ENCODE measurements at places on chromosomes 11 and 22.

DNA sequence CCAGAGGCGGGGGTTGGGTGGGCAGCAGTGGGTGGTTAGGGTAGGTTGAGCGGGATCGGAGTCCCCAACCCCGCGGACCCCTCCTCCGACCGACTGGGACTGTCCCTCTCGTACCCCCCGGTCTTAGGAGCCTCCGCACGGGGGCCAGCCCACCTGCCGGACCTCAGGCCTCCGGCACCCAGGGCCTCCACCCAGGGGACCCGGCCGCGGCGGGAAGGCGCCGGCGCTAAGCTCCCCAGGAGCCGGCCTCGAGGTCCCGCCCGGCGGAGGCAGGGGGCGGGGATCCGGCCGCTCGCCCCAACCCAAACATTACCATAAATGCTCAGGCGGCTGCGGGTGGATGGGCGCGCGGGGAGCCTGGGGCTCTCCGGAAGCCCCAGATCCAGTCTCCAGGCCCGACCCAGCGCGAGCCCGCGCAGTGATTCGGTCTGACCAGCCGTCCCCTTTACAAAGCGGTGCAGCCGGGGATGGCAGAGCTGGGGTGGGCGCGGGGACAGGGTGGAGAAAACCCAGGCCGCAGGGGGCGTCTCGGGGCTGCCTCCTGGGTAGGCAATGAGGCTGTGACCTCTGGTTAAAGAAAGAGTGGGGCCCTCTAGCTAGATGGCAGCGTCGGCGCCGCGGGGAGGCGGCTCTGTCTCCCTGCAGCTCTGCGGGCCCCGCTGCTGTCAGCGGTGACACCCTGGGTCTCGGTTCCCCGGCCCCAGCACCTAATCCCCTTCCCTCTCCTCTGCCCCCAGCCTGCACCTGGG, 4.0 kb upstream of the MCAM start:
- no peak for DNase-seq

GRCh38 chr11:131392528-131393255, 22.3 kb downstream of the NTM start:
- DNase-seq: no peak

DNA sequence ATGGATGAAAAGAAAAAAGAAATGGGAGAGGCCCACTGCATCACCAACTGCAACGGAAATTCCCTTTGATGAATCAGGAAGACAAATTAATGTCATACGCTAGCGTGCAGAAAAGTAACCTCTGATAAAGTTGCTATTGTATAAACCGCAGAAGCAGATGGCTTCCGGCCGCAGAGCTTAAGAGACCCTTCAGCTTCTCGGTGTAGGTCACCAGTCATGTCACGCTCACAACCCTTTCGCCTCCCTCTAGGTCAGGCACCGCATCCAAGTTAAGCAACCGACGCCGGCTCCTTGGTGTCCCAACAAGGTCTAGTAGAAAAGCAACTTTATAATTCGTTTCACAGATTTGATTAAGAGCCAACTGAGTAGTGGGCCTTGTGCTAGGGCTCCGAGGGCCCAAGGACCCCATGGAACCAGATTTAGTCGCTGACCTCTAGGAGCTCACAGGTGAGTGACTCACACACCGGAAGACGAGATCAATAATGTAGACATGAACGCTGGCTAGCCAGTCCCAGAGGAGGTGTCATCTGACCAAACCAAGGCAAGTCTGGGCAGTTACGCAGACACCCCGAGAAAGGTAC, 1.2 kb upstream of the ZFP91 start:
- peak; percentile 29 for DNase-seq

DNA sequence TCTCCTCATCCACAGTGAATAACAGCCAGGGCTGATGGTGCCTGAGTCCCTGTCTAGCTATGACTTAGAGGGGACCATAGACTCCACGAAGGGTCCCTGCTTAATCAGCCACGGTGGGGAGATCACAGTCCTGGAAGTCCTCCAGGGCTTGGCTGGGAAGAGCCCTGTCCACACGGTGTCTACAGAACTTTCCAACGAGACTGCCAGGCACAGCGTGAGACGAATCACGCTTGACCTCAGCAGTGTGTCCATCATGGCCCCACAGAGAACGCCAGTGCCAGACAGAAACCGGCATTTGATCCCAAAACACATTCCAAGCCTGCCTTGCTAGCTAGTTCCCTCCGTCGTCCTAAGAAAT, 143.4 kb downstream of the CRYBB2 start:
- DNase-seq: no peak

GRCh38 chr11:45599161-45599943, 66.1 kb downstream of the CHST1 start:
- DNase-seq: no peak

- no peak for DNase-seq
Measured at GRCh38 chr11:2687782-2688191, 12.0 kb downstream of the KCNQ1OT1 start.

GRCh38 chr22:47390026-47390970, 627.8 kb downstream of the TBC1D22A start:
- DNase-seq: no peak

GRCh38 chr11:121890377-121890776, 225.6 kb downstream of the BLID start:
- no peak for DNase-seq

- no peak for DNase-seq
Measured at GRCh38 chr22:37180531-37181231, 7.4 kb downstream of the C1QTNF6 start.

DNA sequence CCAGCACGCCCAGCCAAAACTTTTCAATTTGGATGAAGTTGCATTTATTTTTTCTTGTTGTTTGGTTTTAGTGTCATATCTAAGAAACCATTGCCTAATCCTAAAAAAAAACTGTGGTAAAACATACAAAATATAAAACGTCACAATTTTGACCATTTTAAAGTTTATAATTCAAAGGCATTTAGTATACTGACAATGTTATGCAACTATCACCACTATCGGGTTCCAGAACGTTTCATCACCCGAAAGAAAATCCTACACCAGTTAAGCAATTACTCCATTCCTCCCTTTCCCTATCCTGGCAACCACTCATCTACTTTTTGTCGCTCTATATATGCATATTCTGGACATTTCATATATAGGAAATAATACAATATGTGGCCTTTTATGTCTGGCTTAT, 30.5 kb upstream of the PHOX2A start:
- DNase-seq: no peak

- DNase-seq: no peak
Measured at GRCh38 chr11:65380460-65381119, 1.9 kb downstream of the SLC25A45 start.

GRCh38 chr11:119481021-119481666, 58.2 kb upstream of the THY1 start:
- DNase-seq: peak; percentile 63

DNA sequence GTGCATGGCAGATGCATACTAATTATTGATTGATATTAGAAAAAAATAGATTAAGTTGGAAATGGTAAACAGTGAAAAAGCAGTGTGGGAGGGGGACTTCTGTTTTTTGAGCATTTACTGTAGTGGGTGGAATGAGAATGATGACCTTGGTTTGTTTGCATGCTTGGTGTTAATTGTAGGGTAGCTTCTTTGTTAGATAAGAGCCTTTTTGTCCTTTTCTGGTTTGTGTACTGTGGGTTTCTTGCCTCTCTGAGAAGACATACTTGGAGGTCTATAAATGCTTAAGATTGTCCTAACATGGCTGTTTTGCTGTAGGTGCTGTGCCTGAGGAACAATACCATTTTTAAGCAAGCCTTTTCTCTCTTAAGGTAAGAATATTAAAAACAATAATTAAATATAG, 17.0 kb downstream of the MRPL48 start:
- no peak for DNase-seq

GRCh38 chr11:112801025-112801816, 160.0 kb upstream of the NCAM1 start:
- DNase-seq: no peak

GRCh38 chr11:19458231-19458630, 217.5 kb upstream of the E2F8 start:
- DNase-seq: no peak

DNA sequence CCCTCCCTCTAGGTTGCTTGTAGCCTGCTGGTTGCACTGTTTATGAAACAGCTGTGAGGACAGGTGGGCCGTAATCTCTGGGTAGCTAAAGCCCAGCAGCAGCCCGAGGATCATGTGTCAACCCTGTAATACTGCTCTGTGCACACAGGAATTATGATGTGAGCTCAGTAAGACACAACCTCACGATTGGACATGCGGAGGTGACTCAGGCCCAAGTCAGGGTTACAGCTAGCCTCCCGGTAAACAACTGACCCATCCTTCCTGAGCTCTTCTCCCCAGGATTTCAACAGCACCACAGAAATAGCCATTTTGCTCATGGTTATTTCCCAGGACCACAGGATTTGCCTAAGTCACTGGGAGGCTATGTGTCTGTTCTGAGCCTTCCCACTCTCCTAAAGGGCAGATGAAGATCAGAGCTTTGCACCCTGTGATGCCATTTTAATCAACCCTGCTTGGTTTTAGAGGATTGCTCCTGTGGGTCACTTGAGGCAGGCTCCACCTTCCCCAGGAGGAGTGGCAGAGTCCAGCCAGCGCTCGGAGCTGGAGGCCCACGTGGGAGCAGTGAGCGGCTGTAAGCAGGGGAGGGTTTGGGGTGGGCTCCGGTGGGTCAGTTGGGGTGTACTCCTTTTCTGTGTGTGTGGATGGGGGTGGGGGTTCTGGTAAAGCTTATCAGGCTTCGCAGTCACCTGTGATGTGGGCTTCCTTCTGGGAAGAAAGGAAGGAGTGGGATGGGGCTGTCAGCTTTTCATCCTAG, at the start of gene AMPD3:
TSS of gene AMPD3 (plus strand) at position 387 of the 754 bp plus-strand sequence. CDS start 6,256 bp downstream, outside the sequence.
- DNase-seq: no peak

- no peak for DNase-seq
Measured at GRCh38 chr11:67119585-67120391, 725 bp downstream of the KDM2A start.

GRCh38 chr11:88193278-88193677, 18.0 kb upstream of the RAB38 start:
- no peak for DNase-seq

- DNase-seq: no peak
Measured at GRCh38 chr11:130435671-130436070, 7.3 kb upstream of the ADAMTS8 start.

GRCh38 chr22:26884921-26885320, 227.5 kb downstream of the MIAT start:
- DNase-seq: peak; percentile 38

- no peak for DNase-seq
Measured at GRCh38 chr22:25996669-25997068, 172.6 kb upstream of the SEZ6L start.

- no peak for DNase-seq
Measured at GRCh38 chr11:62898027-62898426, 17.3 kb downstream of the SLC3A2 start.

DNA sequence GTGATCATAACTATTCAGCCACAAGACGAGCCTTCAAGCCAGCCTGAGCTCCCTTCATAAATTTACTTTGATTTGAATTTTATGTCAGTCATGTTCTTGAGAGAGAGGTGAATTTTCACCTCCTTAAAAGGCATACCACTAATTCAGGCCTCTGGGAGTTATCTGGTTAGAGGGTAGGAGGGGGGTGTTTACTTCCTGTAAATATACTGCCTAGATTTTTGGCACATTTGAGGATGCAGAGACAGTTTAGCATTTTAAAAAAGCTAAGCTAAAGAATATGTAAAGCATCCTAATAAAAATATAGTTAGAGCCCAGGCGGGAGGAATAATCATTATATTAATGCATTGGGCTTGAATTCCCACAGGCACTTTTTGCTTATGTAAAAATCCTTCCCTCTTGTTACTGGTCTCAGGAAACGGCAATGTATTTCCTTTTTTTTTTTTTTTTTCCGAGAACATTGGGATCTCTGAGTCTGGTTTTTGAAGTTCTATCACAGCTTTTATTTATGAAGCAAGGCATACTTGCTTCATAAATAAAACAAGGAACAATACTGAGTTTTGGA, 116.5 kb downstream of the CSNK2A3 start:
- DNase-seq: no peak

DNA sequence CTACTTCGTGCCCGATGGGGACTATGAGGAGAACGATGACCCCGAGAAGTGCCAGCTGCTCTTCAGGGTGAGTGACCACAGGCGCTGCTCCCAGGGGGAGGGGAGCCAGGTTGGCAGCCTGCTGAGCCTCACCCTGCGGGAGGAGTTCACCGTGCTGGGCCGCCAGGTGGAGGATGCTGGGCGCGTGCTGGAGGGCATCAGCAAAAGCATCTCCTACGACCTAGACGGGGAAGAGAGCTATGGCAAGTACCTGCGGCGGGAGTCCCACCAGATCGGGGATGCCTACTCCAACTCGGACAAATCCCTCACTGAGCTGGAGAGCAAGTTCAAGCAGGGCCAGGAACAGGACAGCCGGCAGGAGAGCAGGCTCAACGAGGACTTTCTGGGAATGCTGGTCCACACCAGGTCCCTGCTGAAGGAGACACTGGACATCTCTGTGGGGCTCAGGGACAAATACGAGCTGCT, 751 bp downstream of the FIBIN start:
- DNase-seq: no peak

GRCh38 chr22:49738566-49738965, 89.1 kb downstream of the BRD1 start:
- no peak for DNase-seq

DNA sequence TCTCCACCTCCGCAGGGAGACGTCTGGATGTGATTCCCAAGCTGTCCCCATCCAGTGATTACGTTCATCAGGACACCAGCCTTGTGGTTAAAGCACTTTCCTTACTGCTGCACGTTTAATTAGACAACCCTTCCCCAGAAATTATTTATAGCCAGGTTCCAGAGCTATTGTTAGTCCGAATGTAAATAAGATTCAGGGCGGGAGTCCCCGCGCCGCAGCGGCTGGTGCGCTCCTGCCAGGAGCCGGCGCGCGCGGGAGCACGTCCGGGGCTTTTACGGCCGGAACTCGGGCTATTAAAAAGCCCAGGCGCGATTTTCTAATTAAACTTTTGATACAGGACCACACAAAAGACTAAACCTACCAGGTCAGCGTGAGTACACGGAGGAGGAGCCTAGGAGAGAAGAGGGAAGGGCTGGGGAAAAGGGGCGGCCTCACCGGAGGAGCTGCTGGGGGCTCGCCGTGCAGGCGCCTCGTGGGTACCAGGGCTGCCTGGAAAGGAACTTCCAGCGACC, 538.3 kb downstream of the OPCML start:
- DNase-seq: no peak

GRCh38 chr11:99925968-99926367, 761.1 kb upstream of the ARHGAP42 start:
- no peak for DNase-seq

DNA sequence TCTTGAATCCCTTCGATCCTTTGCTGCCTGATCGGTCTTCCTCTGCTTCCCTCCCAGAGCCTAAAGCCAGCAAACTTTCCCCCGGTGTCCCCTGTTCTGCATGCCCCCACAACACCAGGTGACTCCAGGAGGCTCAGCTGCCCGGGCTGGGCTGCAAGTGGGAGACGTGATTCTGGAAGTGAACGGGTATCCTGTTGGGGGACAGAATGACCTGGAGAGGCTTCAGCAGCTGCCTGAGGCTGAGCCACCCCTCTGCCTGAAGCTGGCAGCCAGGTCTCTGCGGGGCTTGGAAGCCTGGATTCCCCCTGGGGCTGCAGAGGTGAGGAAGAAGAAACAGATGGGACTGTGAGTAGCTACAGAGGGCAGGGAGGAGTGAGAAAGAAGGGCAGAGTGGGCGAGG, 3.6 kb downstream of the NHERF4 start:
- no peak for DNase-seq
